Panc1 (cell line): ENCODE measurements at places on chromosomes 4 and X.
A peak's percentile ranks its signal among the peaks of the same experiment; 100 is the strongest.

- no peak overlapping the region for H3K4me3 ChIP-seq
- DNase-seq, result no peak
- no peak overlapping the region for H3K27ac ChIP-seq
- no peaks in the 10 kb centered on the region for H3K36me3 ChIP-seq
- no peaks in the 10 kb centered on the region for H3K27me3 ChIP-seq
Observed at GRCh38 chr4:156537286-156537685, 434.3 kb downstream of the PDGFC start.

DNA sequence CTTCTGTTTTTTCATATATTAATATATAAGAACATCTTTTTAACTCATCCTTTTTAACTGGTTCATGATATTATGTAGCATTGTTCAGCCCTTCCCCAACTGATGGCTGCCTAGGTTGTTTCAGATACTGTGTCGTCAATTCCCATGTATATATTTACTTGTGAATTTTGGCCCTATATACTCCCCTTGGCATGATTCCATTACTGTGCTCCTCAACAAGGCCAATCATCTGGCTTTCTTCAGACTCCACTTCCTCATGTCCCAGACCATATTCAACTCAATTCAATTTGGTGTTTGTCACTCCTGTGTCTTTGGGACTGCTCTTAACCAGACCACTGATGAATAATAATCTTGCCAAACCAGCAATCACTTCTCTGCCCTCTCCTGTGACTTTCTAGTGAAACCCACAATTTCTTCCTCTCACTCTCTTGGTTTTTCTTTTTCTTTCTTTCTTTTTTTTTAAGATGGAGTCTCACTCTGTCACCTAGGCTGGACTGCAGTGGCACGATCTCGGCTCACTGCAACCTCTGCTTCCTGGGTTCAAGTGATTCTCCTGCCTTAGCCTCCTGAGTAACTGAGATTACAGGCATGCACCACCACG is 2.7 kb upstream of the WDR45 start:
- no peaks in the 10 kb centered on the region for H3K36me3 ChIP-seq
- H3K27me3 ChIP-seq, result no peaks in the 10 kb centered on the region
- no peak overlapping the region for H3K27ac ChIP-seq
- H3K4me1 ChIP-seq, result no peaks in the 10 kb centered on the region; the same call in 1 of the 2 replicates
- no peak overlapping the region for H3K4me3 ChIP-seq

DNA sequence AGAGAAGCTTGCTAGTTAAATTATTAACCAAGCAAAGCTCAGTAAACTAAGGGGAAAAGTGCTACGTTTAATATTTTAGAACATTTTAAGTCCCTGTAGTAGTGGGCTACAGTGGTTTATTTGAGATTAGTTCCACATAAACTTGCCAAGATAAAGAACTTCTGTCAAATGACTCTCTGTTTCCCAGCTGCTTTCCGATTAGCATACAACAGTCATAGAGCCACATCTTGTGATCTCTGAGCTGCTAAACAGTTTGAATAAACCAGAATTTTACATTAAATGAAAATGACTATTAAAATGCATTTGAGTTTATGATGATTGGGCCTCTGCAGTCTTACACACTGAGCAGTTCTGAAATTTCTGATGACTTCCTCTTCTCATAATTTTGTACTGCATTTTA is 568.5 kb downstream of the IQCM start:
- no peaks in the 10 kb centered on the region for H3K36me3 ChIP-seq
- H3K4me1 ChIP-seq, result no peaks in the 10 kb centered on the region
- DNase-seq, result no peak
- H3K4me3 ChIP-seq, result no peak overlapping the region

- H3K36me3 ChIP-seq, result no peaks in the 10 kb centered on the region
- H3K27me3 ChIP-seq, result no peaks in the 10 kb centered on the region
- H3K27ac ChIP-seq, result no peak overlapping the region
- peaks cover 12% of the 10 kb centered on the region for H3K4me1 ChIP-seq
- no peak overlapping the region for H3K4me3 ChIP-seq
Observed at GRCh38 chr4:139986689-139987501, 167.1 kb downstream of the MAML3 start.

GRCh38 chrX:130086447-130087206 is 23.7 kb downstream of the ELF4 start:
- no peaks in the 10 kb centered on the region for H3K36me3 ChIP-seq
- DNase-seq, result no peak
- no peak overlapping the region for H3K4me3 ChIP-seq

DNA sequence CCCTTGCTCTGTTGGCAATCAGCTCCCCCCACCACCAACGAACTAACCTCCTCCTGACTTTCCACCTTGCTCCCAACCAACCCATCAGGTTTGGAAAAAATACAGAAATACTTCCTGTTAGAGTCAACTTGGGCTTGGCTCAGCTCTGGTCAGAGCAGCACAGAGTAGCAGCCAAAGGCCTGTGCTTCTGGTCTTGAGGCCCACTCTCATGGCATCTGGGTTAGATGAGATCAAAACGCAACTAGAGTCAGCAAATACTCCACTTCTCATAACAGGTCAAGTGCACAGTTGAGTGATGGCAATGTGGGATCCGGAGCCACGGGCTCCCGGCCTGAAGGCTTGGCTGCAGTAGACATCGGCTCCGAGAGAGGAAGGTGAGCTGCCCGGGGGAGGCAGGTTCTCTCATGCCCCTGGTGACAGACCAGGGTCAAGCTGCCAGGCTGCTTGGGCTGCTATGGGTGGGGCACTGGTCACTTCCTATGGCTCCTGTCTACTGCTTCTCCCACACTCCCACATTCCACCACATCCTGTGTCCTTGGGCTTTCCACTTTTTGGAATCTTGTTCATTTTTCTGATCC is 34.8 kb downstream of the ZNF185 start:
- H3K36me3 ChIP-seq, result no peaks in the 10 kb centered on the region
- H3K4me3 ChIP-seq, result no peak overlapping the region
- no peak overlapping the region for H3K27ac ChIP-seq
- H3K4me1 ChIP-seq, result no peaks in the 10 kb centered on the region
- no peak for DNase-seq

DNA sequence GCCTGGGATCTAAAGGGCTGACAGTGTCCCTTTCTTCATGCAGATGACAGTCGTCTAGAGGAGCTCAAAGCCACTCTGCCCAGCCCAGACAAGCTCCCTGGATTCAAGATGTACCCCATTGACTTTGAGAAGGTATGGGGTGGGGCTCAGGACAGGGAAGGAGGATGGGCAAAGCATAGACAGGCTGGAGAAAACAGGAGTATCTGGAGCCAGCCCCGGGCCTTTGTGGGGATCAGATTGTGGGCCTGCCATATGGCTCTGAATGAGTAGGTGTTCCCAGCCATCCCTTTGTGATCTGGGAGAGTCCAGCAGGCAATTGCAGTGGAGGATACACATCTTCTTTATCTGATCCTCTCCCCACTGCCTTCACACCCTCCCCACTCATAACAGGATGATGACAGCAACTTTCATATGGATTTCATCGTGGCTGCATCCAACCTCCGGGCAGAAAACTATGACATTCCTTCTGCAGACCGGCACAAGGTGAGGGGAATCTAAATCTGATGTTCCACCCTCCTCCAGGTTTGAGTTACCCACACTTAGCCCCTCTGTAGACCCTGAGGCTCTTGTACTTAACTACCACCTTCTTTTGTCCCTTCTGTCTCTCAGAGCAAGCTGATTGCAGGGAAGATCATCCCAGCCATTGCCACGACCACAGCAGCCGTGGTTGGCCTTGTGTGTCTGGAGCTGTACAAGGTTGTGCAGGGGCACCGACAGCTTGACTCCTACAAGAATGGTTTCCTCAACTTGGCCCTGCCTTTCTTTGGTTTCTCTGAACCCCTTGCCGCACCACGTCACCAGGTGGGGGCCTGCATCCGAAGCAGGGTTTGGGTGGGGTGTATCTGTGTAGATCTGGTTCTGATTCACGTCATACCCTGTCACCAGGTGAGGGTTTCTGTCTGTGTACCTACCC is 5.8 kb upstream of the CDK16 start:
- H3K4me1 ChIP-seq, result peaks cover 15% of the 10 kb centered on the region
- no peaks in the 10 kb centered on the region for H3K27me3 ChIP-seq
- no peak overlapping the region for H3K4me3 ChIP-seq
- no peak overlapping the region for H3K27ac ChIP-seq
- DNase-seq, result no peak

GRCh38 chr4:145538596-145538995 is 56.9 kb downstream of the SMAD1 start:
- H3K4me1 ChIP-seq, result peaks cover 8% of the 10 kb centered on the region
- H3K27ac ChIP-seq, result no peak overlapping the region
- H3K4me3 ChIP-seq, result no peak overlapping the region
- H3K27me3 ChIP-seq, result no peaks in the 10 kb centered on the region
- H3K36me3 ChIP-seq, result no peaks in the 10 kb centered on the region

GRCh38 chr4:150039274-150040127 is 38.7 kb upstream of the DCLK2 start:
- H3K4me3 ChIP-seq, result no peak overlapping the region
- no peaks in the 10 kb centered on the region for H3K27me3 ChIP-seq
- H3K4me1 ChIP-seq, result no peaks in the 10 kb centered on the region
- H3K27ac ChIP-seq, result no peak overlapping the region
- H3K36me3 ChIP-seq, result no peaks in the 10 kb centered on the region

DNA sequence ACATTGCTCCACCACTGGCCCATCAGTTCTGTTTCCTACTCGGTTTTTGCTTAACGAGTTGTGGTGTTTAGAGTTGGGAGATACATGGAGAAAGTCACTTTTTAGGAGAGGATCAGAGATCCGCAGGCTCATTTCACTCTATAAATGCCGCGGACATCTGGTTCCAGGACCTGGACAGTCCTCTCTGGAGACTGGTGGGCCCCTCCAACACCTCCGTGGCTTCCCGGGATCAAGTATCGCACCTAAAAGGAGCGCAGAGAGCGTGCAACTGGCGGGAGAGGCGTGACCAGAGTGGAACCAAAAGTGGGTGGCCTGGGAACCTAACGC is 9.9 kb upstream of the CLTRN start:
- H3K36me3 ChIP-seq, result no peaks in the 10 kb centered on the region
- no peaks in the 10 kb centered on the region; the same call in 1 of the 2 replicates for H3K4me1 ChIP-seq
- DNase-seq, result no peak
- peak overlapping the region; percentile 87 for H3K27ac ChIP-seq
- H3K4me3 ChIP-seq, result peak overlapping the region; percentile 76
- no peaks in the 10 kb centered on the region for H3K27me3 ChIP-seq

DNA sequence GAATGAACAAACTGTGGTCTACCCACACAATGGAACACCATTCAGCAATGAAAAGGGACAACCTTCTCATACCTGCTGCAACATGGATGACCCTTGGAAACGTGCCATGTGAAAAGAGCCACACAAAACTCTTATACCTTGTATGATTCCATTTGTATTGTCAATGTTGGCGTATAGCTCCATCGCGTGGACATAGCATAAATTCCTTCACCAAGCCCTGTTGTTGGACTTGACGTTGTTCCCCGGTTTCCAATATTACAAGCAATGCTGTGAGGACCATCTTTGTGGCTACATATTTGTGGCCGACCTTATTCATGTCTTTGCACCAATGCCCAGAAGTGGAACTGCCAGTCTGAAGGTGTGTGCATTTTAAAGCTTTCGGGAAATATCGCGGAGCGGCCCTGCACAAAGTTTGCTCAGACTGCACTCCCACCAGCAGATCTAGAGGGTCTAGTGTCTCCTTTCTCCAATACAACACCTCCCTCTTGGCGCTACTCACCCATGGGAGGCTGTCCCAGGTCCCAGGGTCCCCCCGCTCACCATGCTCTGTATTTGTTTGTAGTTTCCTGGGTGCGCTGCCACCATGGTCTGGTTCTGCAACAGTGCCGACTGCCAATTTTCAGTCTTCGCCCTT is at the start of gene CLDN34:
CLDN34 (plus strand) TSS at position 584 of the 634 bp plus-strand sequence; CDS start at position 584, 0 bp downstream.
- H3K4me1 ChIP-seq, result no peaks in the 10 kb centered on the region
- H3K4me3 ChIP-seq, result no peak within 1 kb of the TSS
- H3K36me3 ChIP-seq, result no peaks in the 10 kb centered on the region
- DNase-seq, result no peak
- no peaks in the 10 kb centered on the region for H3K27me3 ChIP-seq

DNA sequence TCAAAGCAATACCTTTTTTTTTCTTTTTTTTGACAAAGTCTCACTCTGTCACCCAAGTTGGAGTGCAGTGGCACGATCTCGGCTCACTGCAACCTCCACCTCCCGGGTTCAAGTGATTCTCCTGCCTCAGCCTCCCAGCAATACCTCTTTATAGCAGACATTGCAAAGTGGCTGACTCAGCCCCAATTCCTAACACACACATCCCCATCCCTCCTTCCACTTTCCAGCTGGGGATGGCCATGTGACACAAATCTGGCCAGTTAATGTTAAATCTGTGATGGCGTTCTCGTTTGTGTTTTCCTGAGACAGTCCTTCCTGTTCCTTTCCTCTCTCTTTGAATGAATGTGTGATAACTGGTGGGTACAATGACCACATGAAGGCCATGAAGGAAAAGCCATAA is 276.2 kb upstream of the KLF3 start:
- no peaks in the 10 kb centered on the region; the same call in 1 of the 2 replicates for H3K27me3 ChIP-seq
- DNase-seq, result no peak
- H3K27ac ChIP-seq, result no peak overlapping the region
- no peak overlapping the region for H3K4me3 ChIP-seq

DNA sequence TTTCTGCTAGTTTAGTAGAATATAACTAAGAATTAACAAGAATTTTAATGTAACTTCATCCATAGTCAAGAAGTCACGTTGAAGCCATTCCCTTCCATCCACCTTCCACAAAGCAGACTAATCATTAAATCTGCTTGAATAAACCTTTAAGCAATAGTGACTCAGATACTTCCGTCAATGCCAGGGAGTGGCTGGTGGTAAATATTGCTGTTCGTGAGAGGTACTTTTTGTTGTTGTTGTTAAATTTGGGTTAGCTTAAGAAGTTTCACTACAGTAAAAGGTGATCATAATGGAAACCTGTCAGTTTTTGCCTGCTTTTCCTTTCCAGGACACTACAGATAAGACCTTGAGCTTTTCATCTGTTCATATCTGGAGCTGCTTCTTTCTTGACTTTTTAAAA is 316.3 kb downstream of the TMA16 start:
- no peak overlapping the region for H3K27ac ChIP-seq
- H3K4me3 ChIP-seq, result no peak overlapping the region
- no peak for DNase-seq
- H3K4me1 ChIP-seq, result no peaks in the 10 kb centered on the region
- H3K36me3 ChIP-seq, result no peaks in the 10 kb centered on the region
- no peaks in the 10 kb centered on the region for H3K27me3 ChIP-seq

DNA sequence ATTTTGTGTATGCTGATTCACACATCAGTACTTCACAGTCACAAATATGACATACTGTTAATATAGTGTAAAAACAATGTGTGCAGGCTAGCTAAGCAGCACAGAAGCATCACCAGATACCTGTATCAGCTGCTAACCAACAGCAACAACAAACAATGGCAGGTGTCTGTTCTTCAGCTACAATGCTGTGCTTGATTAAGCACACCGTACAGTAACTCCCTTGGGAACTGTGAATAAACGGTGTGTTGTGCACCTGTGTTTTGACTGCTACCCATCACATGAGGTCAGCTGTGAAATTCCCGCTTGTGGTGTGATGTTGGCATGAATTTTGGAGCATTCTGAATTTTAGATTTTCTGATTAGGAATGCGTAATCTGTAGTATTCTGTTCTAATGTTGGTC is 379.7 kb upstream of the FAT1 start:
- H3K4me3 ChIP-seq, result no peak overlapping the region

GRCh38 chrX:70470850-70471289 is 26.2 kb downstream of the DLG3 start:
- no peak for DNase-seq
- H3K27me3 ChIP-seq, result no peaks in the 10 kb centered on the region
- H3K4me3 ChIP-seq, result no peak overlapping the region
- no peaks in the 10 kb centered on the region for H3K36me3 ChIP-seq
- no peak overlapping the region for H3K27ac ChIP-seq
- H3K4me1 ChIP-seq, result no peaks in the 10 kb centered on the region

- H3K27ac ChIP-seq, result no peak overlapping the region
- no peak for DNase-seq
- H3K27me3 ChIP-seq, result no peaks in the 10 kb centered on the region
- H3K4me1 ChIP-seq, result no peaks in the 10 kb centered on the region
- H3K36me3 ChIP-seq, result peaks cover 9% of the 10 kb centered on the region
Observed at GRCh38 chr4:87375719-87376291, 15.2 kb downstream of the HSD17B11 start.
